ENCODE measurements at places on chromosomes 7 and 10.

- DNase-seq, result no peak
These were observed 80.1 kb upstream of the PRSS1 start for GRCh38 chr7:142669074-142669654.

- no peak for DNase-seq
These were observed 15.4 kb downstream of the SEC61G start for GRCh38 chr7:54743580-54743979.

GRCh38 chr7:47535704-47536628 is 45.9 kb downstream of the TNS3 start:
- no peak for DNase-seq

DNA sequence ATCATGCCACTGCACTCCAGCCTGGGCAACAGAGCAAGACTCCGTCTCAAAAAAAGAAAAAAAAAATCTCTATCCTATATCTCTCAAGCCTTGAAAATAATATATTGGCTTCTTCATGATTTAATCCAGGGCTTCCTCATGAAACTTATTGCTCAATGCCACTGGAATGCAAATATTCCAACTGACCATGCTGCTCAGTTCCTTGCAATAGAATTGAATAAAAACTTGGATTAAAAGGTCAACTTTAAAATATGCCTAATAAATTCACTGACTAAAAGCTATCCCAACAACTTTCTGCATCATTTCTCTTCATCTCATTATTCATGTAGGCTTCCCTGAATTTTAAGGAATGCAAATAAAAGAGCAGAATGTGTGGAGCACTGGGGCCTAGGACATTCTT is 42.1 kb upstream of the NOBOX start:
- no peak for DNase-seq

DNA sequence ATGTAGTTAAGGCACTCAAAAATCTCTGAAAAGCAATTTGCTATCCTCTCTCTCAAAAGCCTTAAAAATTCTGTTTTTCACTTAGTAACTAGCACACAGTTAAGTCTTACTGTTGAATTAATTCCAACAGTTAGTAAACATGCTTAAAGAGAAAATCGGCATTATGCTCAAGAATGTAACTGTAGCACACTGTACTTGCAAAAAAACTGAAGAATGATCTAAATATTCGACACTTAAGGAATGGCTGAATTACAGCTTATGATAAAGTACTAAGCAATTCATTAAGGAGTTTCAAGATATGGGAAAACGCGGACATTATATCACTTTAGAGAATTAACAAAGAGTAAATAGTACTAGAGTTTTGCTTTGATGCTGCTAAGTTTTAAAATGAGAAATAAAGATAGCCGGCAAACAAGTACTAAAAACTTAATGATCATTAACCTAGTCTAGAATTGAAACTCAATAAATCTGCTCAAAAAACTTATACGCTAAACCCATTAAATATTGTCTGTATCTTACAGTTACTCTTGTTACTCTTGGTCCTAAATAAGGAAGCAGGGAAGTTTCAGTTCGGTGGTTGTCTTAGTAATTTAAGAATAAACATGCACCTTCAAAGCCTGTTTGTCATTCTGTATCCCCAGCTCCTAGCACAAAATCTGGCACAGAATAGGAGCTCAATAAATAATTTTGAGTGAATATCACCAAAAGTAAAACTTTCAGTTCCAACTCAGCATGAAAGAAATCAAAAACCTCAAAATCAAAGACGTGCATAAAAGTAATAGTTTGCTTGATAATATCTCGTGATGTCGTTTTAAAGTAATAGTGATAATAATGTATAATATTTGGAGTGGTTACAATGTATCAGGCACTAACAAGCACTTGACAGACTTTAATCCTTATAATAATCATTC is 1.2 kb downstream of the TRDMT1 start:
- no peak for DNase-seq

DNA sequence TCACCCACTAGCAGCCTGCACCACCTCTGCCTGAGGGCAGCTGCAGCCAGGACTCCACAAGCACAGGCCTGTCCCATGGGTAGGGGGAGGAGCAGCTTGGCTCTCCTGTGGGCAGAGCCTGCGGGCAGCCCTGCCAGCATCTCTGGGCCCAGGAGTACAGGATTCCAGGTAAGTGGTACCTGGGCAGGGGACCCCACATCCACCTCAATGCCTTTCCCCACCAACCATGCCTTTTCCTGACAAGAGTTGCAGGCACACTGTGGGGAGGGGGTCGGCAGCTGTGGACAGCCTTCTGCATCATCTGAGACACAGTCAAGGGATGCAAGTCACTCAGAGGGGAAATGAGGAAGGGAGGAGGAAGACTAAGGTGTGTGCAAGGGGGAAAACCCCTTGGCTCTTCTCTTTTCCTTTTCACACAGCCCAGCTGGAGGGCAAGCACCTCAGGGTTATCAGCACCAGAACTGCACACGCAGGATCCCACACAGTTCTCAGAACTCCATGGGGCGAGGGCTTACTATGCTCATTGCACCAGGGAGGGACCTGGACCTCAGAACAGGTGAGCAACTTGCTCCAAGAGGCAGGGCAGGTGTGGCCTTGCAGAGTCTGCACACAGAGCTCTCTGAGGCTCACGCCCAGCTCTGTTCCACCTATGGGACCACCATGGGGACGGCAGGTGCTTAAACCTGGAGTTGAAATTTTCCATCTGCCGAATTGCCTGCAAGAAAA is 16.5 kb upstream of the ANTXRL start:
- DNase-seq, result no peak

- DNase-seq, result no peak
These were observed at the start of gene PDLIM1 for GRCh38 chr10:95290461-95291364. Gene PDLIM1 (minus strand): TSS chr10:95291003. CDS start chr10:95290915, 88 bp downstream.

- no peak for DNase-seq
These were observed at the start of gene KLF14 for GRCh38 chr7:130733931-130734814. Gene KLF14 (minus strand): TSS chr7:130734207. CDS start chr7:130734033, 174 bp downstream.

DNA sequence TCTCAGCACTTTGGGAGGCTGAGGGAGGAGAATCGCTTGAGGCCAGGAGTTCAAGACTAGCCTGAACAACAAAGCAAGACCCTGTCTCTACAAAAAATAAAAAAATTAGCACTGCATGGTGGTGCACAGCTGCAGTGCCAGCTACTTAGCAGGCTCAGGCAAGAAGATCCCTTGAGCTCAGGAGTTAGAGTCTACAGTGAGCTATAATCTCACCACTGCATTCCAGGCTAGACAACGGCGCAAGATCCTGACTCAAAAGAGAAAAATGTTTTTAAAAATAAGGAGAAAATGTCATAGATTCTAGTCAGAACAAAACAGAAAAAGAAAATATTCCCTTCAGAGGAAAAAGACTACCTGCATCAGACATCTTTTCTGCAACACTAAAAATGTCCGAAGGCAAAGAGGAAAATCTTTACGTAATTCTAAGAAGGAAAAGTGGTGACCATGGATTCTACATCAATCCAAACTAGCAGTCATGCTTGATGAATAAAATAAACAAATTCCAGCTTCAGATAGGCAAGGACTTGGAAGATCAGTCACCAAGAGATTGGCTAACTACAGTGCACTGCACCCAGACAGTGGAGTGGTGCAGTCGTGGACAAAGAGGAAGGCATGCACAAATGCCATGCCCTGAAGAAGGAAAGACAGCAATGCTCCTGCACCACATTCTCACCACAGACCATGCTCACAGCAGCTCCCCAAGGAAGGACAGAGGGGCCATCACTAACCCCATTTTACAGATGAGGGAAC is 54.3 kb downstream of the ERCC6 start:
- DNase-seq, result no peak

DNA sequence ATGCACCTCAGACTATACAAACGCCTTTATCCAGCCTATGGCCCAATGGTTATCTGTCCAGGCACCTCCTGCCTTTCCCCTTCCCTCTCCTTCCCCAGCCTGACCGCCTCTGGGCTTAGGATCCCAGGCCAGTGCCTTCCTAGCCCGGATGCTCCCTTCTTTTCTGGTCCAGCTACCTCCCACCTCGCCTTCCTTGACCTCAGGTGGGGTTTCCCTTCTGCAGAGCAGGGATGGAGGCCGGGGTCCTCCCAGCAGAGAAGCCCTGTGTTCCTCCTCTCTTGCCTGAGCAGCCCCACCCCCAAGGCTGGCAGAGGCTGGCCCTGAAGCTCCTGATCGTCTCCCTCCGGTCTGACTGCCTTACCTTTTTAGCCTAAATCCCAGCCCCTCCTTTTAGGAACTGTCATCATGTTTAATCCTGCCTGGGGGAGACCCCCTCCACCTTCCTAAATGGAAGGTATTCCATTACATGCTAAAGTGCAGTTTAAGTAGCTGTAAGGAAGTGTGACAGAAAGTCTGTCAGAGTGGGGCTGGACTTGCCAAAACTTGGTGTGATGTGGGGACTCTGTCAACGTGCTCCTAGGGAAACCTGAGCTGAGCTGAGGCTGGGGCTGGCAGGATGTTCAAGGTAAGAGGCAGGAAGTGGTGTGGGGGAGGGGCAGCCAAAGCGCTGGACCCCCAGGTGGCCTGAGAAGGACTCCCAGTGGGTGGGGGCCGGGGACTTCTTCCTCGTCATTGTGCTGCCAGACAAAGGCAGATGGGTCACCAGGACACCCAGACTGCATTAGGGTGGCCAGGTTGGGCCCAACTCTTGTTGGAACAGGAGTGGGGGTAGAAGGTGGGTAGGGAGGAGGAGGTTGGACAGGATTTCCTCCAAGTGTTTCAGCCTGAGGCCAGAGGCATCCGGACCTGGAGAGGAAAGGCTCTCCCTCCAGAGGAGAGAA is 39.5 kb downstream of the LBX1 start:
- no peak for DNase-seq

Measured in Panc1 (cell line).